ENCODE measurements at places on chromosomes 4 and X. TPM values are rescaled to one million over a fixed set of nuclear protein-coding genes. Genes with fewer than 3 reads are reported as not detected.

The OCRL gene
- 20.5 TPM for total RNA-seq

The NAA11 gene
- not detected for total RNA-seq

The SPANXN4 gene
- not detected for total RNA-seq

The FGF5 gene
- total RNA-seq, result not detected

The RASSF6 gene
- 3.1 TPM for total RNA-seq

The GPRASP3 gene
- total RNA-seq, result 4.3 TPM

The EFHC2 gene
- 0.17 TPM for total RNA-seq

DNA sequence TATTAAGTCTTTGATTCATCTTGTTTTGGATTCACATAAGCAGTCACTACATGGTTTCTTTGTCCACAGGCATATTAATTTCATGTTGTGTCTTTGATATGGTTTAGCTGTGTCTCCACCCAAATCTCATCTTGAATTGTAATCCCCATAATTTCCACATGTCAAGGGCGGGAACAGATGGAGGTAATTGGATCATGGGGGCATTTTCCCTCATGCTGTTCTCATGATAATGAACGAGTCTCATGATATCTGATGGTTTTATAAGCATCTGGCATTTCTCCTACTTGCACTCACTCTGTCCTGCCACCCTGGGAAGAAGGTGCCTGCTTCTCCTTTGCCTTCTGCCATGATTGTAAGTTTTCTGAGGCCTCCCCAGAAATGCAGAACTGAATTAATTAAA is 1811.2 kb upstream of the PCDH10 start:
- H3K4me3 ChIP-seq, result no peak overlapping the region
- H3K27ac ChIP-seq, result no peak overlapping the region
- no peaks in the 10 kb centered on the region for H3K4me1 ChIP-seq
- no peaks in the 10 kb centered on the region for H3K36me3 ChIP-seq
- no peaks in the 10 kb centered on the region for H3K27me3 ChIP-seq
- DNase-seq, result no peak

DNA sequence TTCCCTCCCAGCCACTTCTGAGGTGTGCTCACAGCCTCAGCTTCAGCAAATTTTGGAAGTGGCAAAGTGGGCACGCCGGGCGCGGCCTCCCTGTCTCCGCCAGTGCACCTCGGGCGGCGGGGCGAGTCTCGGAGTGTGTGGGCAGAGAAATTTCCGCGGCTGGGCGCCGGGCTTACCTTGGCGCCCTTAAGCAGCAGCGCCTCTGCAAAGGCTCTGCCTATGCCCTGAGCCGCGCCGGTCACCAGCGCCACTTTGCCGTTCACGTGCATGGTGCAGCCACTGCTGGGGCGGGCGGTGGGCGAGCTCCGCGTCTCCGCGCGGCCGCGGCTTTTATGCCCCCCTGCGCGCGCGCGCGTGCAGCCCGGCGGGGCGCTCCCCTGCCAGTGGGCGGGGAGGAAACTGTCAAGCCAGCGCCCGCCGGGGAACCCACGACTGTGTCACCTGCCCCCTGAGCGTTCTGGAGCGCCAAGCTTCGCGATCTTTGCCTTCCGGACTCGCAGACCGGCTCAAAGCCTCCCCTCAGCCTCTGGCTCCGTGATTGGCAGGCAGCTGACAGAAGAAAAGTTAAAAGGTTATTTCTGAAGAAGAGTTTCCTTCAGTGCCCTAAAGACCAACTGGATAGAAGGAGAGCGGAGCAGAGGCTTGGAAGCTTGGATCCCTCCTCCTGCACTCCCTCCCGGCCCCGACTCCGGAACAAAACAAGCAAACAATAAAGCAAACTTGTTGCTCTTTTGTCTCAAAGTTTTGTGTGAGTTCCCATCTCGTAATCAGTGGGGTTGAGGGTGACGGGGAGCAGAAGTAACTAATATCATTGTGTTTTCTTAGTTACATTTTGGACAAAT is at the start of gene HPGD:
Gene HPGD, minus strand, starts transcription at position 306 of the 842 bp plus-strand sequence. Its CDS starts 37 bp downstream, at position 269.
- peak; percentile 92 for DNase-seq
- peaks cover 5% of the 10 kb centered on the region for H3K4me1 ChIP-seq
- peak within 1 kb of the TSS; percentile 66 for H3K4me3 ChIP-seq

- H3K27ac ChIP-seq, result no peak overlapping the region
- no peak for DNase-seq
- peaks cover 3% of the 10 kb centered on the region for H3K27me3 ChIP-seq
These were observed 47.7 kb upstream of the SORCS2 start for GRCh38 chr4:7144374-7145290.

- H3K4me1 ChIP-seq, result no peaks in the 10 kb centered on the region
- no peak overlapping the region for H3K27ac ChIP-seq
- H3K27me3 ChIP-seq, result no peaks in the 10 kb centered on the region
- H3K4me3 ChIP-seq, result no peak overlapping the region
- H3K36me3 ChIP-seq, result no peaks in the 10 kb centered on the region
These were observed 155.3 kb upstream of the DDIT4L start for GRCh38 chr4:100345585-100345984.

DNA sequence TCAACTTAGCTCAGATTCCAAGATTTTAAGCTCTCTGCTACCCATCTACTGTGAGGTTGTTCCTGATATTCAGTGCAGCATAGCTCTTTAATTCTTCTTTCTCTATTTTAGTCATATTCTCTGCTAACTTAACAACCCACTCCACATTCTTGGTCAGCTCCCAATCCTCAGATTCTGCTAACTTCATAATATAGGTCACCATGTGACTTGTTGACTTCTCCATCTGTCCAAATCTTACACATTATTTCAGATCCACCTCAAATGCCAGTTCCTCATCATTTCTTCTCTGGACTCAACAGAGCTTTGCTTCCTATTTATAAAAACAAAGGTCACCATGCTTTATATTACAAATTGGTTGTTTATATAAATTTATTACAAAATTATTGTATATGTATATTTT is 29.3 kb upstream of the RXFP1 start:
- H3K36me3 ChIP-seq, result no peaks in the 10 kb centered on the region
- no peaks in the 10 kb centered on the region for H3K4me1 ChIP-seq
- H3K4me3 ChIP-seq, result no peak overlapping the region
- no peak for DNase-seq

DNA sequence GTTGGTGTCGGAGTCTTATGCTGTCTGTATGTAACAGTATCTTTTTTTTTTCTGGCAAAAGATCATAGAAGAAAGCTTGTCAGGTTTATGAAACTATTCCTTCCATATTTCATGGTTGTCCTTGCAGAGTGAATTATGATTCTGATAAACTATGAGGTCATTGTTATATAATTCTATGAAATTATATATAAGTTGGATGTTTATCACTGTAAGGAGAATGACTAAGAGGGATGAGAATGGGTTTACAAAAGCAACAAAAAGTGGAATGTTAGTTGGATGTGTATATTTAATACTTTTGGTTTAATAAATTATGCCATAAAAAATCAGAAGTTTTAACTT is 43.1 kb downstream of the RAPGEF2 start:
- peaks cover 17% of the 10 kb centered on the region for H3K4me1 ChIP-seq
- H3K36me3 ChIP-seq, result no peaks in the 10 kb centered on the region
- H3K27ac ChIP-seq, result no peak overlapping the region
- H3K27me3 ChIP-seq, result no peaks in the 10 kb centered on the region
- H3K4me3 ChIP-seq, result no peak overlapping the region

GRCh38 chr4:25889589-25890503 is 24.2 kb upstream of the SMIM20 start:
- H3K27ac ChIP-seq, result no peak overlapping the region
- no peak for DNase-seq

Data from upper lobe of right lung (tissue), 1 donor.